ENCODE measurements at places on chromosomes 5 and 9.

GRCh38 chr5:180811623-180812124 lies 9.1 kb upstream of the MGAT1 start:
- DNase-seq = no peak

DNA sequence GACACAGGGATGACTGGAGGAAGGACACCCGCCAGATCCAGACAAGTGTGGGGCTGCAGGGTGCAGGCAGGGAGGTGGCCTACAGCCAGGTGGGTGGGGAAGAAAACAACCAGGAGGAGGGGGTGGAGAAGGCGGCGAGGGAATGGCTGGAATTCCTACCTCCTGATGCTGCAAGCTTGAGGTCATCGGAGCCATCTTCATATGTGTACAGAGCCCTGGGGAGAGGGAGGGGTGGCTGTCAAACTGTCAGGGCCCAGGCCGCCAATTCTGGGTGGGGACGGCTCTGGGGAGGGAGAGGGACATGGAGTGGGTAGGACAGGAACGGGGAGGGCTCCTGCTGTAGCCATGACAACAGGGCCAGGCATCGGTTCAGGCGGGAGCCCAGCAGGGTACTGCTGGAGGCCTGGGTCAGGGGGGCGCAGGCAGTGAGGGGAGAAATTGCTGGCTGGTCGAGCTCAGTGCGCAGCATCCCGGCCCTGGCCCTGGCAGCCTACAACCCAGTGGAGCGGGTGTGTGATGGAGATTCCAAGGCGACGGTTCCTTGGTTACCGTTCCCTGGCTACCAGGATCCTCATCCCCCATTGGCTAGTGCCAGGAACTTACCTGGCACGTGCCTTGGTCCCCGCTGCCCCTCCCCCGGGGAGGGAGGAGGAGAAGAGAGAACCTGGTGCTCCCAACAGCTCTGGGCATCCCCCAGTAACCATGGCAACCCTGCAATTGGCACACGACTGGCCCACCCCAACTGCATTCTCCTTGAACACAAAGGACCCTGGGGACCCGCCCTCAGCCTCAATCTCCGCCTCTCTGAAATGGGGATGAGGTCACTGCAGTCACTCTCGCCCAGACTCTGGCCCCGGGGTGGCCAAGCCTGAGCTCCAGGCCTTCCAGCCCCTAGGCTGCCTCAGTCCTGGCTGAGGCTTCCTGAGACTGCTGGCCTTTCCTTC lies 4.5 kb downstream of the DBN1 start:
- no peak for DNase-seq

DNA sequence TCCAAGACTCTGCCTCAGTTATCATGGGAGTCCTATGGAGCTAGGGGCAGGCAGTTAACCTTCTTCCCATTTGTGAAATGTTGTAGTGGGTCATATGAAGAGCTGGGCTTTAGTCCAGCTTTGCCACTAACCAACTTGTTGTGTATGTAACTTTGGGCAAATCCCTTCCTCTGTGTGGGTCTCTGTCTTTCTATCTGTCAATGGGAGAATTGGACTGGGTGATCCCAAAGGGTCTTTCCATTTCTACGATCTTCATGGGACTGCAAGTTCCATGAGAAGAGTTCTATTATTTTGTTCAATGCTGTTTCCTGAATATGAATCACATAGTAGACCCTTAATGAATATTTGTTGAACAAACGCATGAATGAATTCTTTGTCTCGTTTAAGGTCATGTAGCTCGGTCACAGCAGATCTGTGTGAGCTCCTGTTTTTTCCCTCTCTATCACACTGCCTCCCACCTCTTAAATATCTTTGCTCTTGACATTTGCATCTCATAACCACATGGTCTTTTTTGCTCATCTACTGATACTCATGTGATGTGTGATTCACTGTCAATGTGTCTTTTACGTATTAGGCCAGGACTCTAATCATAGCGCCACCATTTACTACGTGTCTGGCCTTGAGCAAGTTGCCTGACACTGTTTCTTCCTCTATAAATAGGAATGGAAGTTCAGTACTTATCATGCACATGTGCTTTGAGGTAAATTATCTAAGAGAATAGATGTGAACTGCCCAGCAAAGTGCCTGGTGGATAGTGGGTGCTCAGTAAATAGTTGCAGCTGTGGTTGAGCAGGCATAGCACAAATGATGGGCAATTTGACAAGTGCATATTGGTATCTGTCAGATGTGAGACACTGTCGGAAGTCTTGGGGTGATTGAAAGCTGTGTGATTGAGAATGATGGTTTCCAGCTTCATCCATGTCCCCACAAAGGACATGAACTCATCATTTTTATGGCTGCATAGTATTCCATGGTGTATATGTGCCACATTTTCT lies 37.4 kb downstream of the PTTG1 start:
- no peak for DNase-seq

- DNase-seq = no peak
These were observed 1.5 kb downstream of the UAP1L1 start for GRCh38 chr9:137078701-137079400.

GRCh38 chr5:37631939-37632338 lies 207.9 kb downstream of the GDNF start:
- DNase-seq = no peak

GRCh38 chr9:82571540-82571939 lies 491.4 kb downstream of the RASEF start:
- DNase-seq = no peak

GRCh38 chr5:160165137-160166068 lies 46.2 kb upstream of the PWWP2A start:
- DNase-seq = peak; percentile 87

DNA sequence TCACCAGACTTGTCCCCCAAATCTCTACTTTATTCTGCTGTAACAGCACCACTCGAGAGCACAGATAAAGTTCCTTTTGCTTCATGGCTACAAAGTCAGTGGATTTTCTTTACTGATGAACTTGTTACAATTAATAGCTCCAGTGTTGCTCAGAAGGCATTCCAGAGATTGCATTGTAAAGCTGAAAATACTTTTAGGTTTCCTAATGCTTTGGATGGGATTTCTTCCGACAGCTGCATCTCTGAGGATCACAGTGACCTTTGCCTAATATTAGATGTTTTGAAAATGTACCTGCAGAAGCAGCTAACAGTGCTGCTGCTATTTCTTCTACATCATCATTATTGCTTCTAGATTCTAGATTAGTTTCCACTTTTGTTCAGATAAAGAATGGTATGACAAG lies 58.8 kb upstream of the TMEM171 start:
- DNase-seq = no peak

DNA sequence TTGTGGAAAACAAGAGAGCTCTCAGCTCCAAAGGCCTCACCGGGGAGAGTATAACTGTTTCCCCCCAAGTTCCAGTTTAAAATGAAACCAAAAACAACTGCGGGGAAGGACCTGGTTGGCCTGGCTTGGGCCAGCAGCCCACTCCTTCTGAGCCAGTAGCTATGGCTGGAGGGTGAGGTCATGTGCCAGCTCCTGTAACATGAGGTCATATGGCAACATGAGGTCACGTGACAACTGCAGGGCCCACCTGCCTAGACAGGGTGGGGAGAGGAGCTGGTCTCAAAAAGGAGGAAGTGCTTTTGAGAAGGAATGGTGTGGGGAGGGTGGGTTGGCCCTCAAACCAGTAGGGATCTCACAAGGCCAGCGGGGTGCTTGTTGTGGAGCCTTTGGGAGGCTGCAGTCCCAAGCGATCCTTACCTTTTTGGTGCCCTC lies 29.3 kb upstream of the CRB2 start:
- DNase-seq = no peak

DNA sequence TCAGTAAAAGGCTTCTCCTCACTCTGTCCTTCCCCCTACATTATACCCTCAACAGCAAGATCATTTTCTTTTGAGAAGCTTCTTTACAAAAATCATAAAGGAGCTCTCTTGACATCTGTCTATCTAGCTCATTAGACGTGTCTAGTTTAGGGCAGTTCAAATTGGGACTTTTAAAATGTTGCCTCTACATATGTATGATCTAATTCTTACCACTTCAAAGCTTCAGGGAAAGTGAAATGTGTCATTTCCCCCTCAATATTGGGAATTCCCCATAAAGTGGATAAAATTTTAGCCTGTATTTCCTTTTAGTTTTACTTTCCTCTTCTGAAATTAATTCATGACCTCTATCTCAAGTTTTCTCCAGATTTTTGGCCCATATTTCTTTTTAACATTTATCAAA lies 323.7 kb downstream of the ARRDC3 start:
- no peak for DNase-seq

GRCh38 chr5:132074091-132074771 lies 642 bp downstream of the CSF2 start:
- DNase-seq = no peak

GRCh38 chr9:134100040-134100439 lies 32.2 kb upstream of the BRD3 start:
- DNase-seq = no peak

- DNase-seq = no peak
These were observed 9.4 kb downstream of the ANKS6 start for GRCh38 chr9:98786750-98787510.

DNA sequence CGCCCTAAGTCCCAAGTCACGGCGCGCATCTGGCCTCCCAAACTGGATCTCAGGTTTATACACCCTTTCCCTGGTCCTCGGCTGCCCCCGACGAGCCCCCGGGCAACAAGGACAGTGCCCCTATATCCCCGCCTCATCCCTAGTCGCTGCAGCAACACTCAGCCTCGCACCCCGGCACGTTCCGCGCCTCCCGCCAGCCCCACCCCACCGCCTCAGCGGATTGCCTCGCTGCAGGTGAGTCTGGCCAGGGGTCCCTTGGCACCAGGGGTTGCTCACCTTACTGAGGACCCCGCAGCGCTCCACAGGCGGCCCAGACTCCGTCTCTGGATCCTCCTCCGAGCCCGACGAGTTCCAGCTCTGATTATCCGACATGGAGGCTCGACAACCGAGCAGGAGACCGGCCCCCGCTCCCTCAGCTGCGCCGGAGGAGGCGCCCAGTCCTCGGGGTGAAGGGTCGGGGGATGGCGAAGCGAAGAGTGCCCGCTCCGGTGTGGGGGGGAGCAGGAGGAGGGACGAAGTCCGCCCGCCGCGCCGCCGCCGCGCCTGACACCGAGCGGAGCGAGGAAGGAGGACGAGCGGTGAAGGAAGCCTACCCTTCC lies 494 bp downstream of the CERT1 start:
- DNase-seq = no peak

GRCh38 chr5:76667495-76667894 lies 44.3 kb upstream of the F2RL2 start:
- no peak for DNase-seq

DNA sequence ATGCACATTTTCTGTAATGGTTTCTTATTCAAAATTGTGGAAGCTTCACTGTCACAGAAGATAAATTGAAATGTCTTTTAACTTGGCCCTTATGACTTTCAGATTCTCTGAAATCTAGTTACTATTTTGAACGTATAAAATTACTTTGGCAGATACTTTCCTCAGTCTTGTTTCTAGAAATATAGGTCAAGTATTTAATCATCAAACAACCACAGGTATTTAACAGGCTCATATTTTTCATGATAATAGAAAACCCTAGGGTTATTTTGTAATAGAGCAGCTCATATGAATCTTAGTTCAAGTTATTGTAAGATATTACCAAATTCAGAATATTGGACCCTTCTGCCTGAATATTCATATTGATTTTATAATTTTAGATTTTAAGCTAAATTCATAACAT lies 236.0 kb upstream of the CDH18 start:
- no peak for DNase-seq

DNA sequence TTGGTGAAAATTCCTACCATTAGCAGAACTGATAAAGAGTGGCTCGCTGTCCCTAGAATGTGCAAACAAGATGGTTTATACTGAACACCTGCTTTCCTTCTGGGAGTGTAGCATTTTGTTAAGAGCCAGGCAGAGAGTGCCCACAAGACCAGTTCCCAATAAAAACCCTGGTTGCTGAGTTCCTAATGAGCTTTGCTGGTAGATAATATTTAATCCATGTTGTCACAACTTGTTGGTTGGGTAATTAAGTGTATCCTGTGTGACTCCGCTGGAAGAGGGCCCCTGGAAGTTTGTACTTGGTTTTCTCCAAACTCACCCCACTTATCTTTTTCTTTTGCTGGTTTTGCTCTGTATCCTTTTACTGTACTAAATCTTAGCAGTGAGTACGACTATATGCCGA lies 39.5 kb upstream of the GOLGA1 start:
- DNase-seq = no peak

DNA sequence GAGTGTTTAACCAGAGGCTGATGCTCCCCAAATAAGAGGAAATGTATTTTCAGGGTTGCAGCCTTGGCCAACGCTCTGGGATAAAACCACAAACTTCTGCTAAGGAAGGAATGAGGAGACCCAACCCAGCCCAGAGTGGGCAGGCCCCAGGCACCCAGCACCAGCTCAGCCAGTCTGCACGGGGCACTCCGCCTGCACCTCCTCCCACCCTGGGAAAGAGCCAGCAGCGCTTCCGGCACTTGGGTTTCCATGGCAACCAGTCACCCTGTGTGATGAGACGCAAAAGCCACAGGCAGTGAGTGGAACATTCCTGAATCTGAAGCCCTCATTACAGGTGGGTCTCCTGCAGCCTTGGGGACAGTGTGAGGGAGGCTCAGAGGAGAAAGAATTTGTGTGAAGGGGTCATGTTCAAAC lies 85.2 kb upstream of the ZBTB43 start:
- DNase-seq = no peak

GRCh38 chr5:81044868-81045267 lies 84.7 kb downstream of the RASGRF2 start:
- no peak for DNase-seq

GRCh38 chr9:92680166-92681119 lies 10.5 kb upstream of the IPPK start:
- no peak for DNase-seq

GRCh38 chr5:3375586-3376311 lies 219.9 kb upstream of the IRX1 start:
- no peak for DNase-seq

GRCh38 chr5:137736496-137736895 lies 607 bp upstream of the KLHL3 start:
- no peak for DNase-seq

DNA sequence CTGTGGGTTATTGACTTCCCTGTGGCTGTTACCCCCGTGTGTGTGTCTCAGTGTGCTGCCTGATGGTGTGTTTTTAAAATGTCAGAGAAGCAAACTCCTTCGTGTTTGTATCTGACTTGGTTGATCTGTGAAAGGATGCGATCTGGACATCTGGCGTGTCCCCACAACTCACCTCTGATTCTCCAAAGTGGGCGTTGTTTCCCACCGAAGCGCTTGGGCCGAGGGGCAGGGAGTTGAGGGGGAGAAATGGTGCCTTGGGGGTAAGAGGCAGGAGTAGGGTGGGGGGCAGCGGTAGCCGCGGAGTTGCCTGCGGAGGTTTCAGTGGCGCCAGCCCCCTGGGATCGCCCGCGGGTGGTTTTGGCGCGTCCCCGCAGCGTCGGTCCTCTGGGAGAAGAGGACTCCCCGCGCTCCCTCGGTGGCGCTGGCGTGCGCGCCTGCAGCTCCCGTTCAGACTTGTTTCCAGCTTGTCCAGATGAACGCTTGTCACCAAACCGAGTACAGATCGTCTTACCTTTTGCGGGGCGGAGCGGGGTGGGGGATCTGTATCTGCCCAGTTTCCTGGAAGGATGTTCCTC lies 1.1 kb downstream of the MAST4 start:
- DNase-seq = no peak

Data from HS-27A (cell line).